Stimulated activated CD8-positive, alpha-beta memory T cell treated with anti-CD3 and anti-CD28 coated beads, Interleukin-2, amount 100 ng/mL, for 1 hour (primary cell): ENCODE measurements at places on chromosomes 11 and 22.

- no peak for DNase-seq
Measured at GRCh38 chr11:94117871-94118270, 10.8 kb upstream of the PANX1 start.

- no peak for DNase-seq
Measured at GRCh38 chr11:13577881-13578280, 82.1 kb upstream of the PTH start.

GRCh38 chr11:86369668-86370067 is 5.0 kb upstream of the CCDC81 start:
- DNase-seq, result no peak

DNA sequence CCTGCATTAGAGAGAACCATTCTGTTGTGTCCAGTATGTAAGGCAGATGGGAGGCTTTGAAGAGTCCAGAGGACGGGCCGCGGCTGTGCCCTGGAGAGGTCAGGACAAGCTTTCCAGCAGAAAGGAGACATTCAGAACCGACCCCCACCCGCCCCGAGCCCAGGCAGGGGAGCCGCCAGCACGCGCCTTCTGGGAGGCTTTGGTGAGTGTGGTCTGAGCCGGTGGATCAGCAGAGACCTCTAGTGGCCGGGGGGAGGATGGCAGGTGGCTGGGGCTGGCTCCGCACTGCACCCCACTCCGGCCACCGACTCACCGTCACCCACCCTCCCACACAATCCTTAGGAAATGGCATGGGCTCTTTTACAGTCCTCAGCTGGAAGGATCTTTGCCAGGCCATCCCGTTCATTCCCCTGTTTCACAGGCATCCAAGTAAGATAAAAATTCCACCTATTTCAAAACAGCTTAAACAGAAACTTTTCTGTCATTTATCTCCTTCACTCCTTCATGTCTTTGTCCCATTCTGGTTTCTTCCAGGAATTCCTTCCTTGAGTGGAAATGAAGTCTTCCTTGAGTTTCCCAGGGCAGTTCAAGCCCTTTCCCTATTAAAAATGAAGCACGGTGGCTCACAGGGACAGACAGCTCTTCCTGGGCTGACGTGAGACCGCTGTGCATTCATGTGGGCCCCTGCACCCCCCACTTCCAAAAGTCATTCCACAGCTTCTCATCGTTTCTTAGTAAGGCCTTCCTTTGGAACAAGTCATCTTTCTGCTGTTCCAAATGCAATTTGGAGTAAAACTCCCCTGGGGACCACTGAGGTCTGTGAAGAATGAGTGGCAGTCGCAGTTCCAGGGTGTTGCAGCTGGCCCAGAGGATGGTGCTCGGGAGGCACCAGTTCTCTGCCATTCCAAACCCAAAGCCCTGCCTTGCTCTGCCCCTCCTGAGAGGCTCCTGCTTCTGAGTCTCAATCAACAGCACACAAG is 91.0 kb downstream of the FEZ1 start:
- peak; percentile 50 for DNase-seq

DNA sequence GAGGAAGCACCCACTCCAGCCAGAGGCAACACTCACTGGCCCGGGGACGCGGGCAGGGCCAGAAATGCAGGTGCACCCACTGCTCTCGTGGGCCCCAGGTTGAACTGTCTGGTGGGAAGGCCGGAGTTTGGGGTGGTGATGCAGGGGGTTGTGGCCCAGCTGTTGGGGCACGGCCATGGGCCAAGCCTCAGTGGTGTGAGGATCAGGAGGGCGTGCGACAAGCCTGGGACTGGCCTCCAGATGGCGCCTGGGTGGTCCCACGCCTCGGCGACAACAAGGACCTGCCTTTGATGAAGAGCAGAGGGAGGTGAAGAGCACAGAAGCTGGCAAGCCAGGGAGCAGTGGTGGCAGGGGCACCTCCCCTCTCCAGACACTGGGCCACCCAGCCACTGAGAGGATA is 240.8 kb downstream of the BRD1 start:
- DNase-seq, result no peak

DNA sequence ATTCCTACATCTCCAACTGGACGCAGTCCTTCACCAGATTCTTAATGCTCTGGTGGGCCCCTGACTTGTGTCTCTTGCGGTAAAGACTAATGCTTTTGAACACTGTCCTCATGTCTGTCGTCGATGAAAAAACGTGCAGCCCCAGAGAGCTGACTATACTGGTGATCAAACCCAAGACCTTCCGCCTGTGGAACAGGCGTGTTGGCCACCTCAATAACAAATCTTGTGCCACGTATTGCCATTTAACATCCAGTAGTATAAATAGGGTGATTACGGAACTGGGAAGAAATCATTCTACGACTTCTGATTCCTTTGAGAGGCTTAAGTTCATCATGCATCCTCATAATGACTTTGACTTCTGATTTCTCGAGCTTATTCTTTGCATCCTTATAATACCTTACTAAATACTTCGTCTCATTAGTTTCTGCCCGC is 45.6 kb downstream of the OR4D9 start:
- DNase-seq, result no peak

DNA sequence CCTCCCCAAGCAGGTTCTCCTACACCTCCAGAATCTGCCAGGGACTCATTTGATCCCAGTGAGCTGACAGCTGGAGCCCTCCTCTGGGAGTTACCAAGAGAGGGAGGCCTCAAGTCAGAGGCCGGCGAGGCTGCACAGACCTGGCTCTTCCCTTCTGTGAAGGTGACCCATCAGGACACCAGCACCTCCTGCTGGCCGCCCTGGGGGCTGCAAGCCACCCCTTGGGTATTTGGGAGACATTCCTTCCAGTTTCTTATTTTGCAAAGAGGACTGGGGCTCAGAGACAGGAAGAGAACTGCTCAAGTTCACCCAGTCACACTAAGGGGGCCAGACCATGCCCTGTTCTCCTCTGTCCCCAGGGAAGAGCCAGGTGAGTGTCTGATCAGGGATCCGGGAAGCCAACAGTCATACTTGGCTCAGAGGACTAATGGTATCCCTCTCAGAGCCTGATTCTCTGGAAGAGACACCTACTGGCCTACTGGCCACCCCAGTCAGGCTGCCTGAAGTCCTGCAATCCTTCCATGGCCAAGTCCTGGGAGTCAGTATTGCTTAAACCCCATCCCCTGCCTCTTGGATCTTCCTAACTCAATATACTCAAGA is 40.5 kb upstream of the RIC3 start:
- no peak for DNase-seq
